GM06990 (cell line): ENCODE measurements at places on chromosomes 6 and 20.
A peak's percentile ranks its signal among the peaks of the same experiment; 100 is the strongest.

DNA sequence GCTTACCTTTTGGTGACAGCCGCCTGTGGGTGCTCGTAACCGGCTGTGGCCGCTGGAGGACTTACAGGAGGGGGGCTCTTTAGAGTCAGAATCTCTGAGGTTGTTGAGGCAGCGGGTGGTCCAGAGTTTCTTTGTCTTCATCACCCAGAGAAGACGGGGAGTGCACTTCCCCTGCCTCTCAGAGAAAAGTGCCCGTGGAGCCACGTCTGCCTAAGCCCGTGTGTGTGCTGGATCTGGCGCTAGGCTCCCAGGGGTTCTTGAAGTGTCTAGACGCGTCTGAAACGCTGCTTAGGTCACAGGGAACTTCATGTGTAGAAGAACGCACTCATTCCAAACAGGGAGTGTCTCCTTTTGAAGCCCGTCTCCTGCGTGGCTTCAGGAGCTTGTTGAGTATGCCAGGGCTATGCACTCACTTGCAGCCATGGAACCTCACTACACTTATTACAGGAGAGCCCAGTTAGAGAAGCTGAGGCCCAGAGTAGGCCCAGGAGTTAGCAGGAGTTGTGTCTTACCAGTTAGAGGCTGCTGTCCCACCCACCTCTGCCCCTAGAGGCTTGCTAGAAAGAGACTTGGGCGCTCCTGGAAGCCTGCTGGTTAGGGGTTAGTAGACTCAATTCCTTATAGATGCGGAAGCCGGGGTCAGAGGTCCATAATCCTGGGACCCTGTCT is 1.3 kb downstream of the LSM14B start:
- no peak for DNase-seq

- DNase-seq = no peak
These were observed 8.5 kb upstream of the C6orf141 start for GRCh38 chr6:49541936-49542335.

- DNase-seq = no peak
These were observed 279.7 kb downstream of the RNGTT start for GRCh38 chr6:88683734-88684133.

DNA sequence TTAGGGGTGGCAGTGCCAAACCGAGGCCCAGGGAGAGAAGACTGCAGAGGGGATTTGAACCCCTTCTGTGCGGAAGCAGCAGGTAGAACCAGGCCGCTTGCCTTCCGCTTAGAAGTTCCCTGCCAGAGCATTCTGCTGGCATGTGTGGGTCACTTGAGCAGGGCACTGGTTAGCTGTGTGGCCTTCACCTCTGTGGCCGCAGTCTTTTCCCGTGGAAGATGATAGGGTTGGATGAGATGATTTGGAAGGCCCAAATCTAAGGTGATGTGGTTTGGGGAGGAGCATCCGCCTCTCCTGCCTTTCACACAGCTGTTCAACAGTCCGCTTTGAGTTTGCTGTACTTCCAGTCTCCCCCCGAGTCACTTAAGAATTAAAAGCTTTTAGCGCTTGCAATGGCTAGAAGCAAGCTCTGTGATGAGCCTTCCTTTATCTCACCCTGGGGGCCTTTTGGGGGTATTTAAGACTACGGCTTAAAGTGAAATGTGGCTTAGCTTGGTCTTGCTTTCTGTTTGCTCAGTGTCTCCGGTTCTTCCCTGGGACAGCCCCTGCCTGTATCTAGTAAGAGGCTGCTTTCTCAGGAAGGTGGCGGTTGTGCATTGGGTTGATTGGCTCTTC is 743 bp downstream of the CMTR1 start:
- DNase-seq = no peak

GRCh38 chr6:41226752-41227151 is 1.4 kb upstream of the TREML4 start:
- DNase-seq = no peak

DNA sequence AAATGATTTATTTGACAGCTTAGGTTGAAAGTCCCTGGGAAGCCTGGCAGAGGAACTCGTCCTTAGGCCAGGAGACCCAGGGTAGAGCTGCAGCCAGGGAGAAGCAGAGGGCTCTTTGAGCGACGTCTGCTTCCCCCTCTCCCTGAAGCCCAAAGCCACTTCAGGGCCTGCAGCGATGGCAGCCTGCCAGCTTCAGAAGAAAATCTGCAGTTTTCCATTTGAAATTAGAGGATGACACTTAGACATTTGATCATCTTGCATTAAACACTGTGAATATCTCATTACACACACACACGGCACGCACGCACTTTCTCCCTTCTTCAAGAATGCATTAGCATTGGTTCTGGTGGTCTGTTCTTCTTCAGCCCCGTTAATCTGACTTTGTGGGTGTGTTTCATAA is 96.5 kb downstream of the PLEKHG1 start:
- no peak for DNase-seq

DNA sequence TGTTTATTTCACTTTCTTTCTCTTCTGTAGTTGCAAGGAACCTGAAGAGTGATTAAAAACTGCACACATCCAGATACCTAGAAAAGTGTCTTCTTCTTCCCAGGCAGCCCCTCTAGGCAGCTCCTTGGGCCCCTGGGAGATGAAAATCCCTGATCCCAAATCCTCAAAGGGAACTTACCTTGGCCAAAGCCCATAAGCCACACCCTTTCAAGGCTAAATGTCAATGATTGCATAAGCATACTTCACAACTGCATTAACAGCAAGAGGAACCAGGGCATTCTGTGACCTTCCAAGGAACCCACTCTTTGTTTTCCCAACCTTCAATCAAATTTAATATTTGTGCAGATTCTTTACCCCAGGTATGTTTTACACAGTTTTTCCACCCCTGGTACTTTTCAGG is 4.4 kb upstream of the HMGN3 start:
- DNase-seq = no peak

- no peak for DNase-seq
These were observed 21.6 kb downstream of the FKBP1A start for GRCh38 chr20:1371202-1371782.

GRCh38 chr6:121873595-121873994 is 438.1 kb downstream of the GJA1 start:
- DNase-seq = no peak

DNA sequence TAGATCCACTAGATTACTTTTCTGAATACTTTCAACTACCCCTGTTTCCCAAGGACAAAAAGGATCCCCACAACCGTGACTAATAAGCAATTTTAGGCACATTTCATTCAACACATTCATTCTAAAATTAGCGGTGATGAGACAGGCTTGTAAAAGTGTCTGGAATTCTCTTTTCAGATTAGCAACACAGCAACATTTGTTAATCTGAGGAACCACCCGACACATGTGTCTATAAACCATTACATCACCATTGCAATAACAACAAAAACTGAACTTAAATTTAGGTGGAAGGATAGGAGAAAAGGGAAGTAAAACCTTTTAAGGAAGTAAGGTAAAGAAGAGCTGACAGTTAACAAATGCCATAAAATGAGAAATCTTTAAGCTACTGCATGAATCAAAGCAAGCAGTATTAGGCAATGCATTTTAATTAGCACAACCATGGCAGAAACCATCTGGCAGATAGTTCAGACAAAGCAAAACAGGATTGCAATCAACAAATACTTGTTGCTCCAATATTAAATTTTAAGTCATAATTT is 49.1 kb downstream of the MAP3K7 start:
- peak; percentile 8 for DNase-seq

- no peak for DNase-seq
These were observed 25.7 kb downstream of the HEBP2 start for GRCh38 chr6:138429761-138430160.

DNA sequence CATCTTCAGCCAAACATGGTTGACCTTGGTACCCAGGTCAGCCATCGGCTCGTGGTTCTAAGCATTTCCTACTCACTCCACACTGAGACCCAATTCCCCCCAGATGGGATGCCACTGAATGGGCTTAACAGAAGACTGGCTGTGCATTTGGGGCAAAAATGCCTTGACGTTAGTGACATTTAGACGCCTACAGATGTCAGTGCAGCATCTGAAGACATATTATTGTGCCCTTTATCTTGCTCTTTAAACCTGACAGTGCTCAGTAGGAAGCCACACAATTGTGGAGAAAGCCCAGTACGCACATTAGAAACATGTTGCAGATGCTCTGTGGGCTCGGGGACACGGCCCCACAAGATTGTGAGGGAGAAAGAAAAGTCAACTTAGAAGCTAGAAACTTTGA is 414.7 kb downstream of the PTPRT start:
- no peak for DNase-seq

DNA sequence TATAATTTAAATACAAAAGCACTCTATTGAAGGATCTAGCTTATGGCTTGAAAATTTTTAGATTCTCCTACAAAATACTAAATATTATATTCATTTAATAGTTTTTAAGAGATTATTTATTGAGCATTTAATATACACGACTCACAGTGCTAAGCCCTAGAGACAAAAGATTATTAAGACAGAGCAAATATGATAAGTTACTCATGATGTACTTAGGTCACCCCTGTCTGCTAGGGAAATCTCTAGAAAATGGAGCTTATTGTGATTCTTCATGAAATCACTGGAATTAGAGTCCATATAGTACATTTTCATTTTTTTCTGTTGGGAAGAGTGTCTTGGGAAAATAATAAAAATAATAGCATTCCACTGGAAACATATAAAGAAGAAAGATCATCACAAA is 37.8 kb downstream of the BEND6 start:
- no peak for DNase-seq

- DNase-seq = no peak
These were observed 24.4 kb downstream of the COMMD7 start for GRCh38 chr20:32718749-32719348.

DNA sequence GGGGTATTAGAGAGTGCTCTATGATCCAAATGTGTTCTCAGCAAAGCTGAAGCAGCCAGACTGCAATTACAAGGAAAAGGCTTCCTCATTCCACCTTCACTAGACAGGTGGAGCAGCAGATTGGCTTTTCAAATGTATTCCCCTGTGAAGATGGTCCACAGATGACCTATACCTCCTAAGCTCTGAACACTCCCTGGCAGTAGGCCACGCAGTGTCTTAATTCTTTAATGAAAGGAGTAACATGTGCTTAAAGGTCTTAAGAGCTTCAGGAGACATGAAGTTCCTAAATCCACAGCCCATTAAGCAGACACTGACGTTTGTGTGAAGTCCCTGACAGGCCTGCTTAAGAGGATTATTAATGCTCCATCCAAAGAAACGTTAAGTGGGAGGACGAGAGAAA is 138.9 kb upstream of the NUP153 start:
- no peak for DNase-seq

DNA sequence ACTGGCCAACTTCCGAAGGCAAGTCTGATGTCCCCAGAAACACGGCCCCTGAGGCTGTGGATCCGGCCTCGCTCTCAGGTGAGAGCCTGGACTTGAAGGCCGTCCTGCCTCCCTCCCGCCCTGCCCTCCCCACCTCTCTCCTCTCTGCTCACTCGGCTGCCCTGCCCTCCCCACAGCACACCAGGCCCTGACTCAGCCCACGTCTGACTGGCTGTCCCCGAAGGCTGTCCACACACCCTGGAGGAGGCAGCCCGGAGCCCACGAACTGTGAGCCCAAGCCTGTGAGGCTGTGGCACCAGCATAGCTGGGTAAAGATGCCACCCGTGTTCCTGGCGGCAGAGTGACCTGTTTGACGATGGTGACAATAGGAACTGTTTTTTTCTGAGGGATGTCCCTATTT is 16.3 kb downstream of the GATA5 start:
- no peak for DNase-seq

- DNase-seq = no peak
These were observed 163.0 kb downstream of the RIMS1 start for GRCh38 chr6:72049376-72049775.

GRCh38 chr6:85494547-85495536 is 45.0 kb downstream of the NT5E start:
- DNase-seq = no peak

GRCh38 chr6:107629548-107630129 is 139.7 kb downstream of the SOBP start:
- no peak for DNase-seq

DNA sequence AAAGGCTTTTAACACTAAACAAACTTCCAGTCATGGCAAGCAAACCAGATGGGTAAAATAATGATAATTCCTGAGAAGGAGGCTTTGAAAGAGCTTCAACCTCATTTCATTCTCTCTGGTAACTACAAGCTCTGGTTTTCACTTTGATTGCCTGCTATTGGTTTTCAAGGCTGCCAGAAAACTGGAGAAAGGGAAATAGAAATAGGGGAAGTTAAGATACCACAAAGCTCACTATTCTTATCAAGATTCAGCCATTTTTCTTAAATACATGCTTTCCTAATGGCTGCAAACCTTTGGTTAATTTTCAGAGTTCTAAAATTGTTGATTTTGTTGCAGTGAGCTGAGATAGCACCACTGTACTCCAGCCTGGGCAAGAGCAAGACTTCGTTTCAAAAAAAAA is 42.5 kb upstream of the NELFCD start:
- DNase-seq = peak; percentile 9

- DNase-seq = no peak
These were observed 107.1 kb upstream of the TSHZ2 start for GRCh38 chr20:52864916-52865605.

GRCh38 chr6:6771224-6771945 is 182.9 kb downstream of the LY86 start:
- no peak for DNase-seq

DNA sequence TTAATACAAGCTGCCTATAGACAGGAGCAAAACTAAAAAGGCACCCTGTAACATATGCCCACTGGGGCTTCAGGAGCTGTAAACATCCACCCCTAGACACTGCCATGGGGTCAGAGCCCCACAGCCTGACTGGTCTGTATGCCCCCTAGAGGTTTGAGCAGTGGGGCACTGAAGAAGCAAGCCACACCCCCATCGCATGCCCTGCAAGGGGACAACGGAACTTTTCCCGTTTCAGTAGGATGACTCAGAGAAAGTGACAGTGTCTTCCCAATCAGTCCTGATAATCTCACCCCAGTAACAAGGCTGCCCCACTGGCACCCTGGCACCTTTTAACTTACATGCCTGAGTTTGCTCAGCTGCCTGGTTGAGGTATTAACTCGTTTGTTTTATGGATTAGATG is 35.9 kb downstream of the BEND3 start:
- DNase-seq = no peak

DNA sequence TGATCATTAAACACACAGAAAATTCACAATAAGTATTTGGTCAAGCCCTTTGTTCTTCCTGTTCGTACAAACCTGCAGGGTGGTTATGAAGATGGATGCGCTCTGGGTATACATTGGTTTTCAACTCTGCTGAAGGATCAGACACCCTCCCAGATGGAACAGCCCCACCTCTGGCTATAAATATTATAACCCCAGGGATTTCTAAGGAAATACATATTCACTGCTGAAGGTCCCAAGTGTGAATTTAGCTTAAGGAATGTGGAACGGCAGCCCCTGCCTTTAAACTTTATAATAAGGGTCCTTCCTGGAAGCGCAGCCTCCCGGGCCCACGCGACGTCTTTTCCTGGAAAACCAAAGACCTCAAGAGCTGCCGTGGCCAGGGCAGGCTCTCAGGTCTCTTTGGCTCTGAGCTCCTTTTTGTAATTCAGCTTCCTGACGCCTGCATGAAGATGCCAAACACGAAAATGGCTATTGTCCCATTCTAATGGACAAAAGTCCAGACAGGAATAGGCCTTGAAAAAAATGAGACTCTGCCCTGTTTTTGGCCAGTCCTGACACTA is 172.4 kb upstream of the SSTR4 start:
- no peak for DNase-seq
